ENCODE measurements at places on chromosomes 3 and 15. TPM values are rescaled to one million over a fixed set of nuclear protein-coding genes. Genes with fewer than 3 reads are reported as not detected.

ITGA11 gene
- 3.4 TPM for total RNA-seq

ZDHHC23 gene
- total RNA-seq, result 3.5 TPM

MORF4L1 gene
- 289 TPM for total RNA-seq

TMOD2 gene
- total RNA-seq, result 1.0 TPM

ZNF280D gene
- total RNA-seq, result 45.5 TPM

TMEM212 gene
- total RNA-seq, result not detected

GOLGA6L7 gene
- not detected for total RNA-seq

SPTSSB gene
- total RNA-seq, result not detected

P2RY13 gene
- total RNA-seq, result 0.16 TPM

SKOR1 gene
- 0.13 TPM for total RNA-seq

IL17RD gene
- total RNA-seq, result 0.53 TPM

GRCh38 chr15:50549326-50549725, 2.9 kb upstream of the USP50 start:
- DNase-seq, result no peak

- no peak for DNase-seq
Measured at GRCh38 chr3:182755712-182756111, 37.6 kb upstream of the ATP11B start.

GRCh38 chr3:72690629-72691028, 157.6 kb downstream of the SHQ1 start:
- no peak for DNase-seq

- DNase-seq, result no peak
Measured at GRCh38 chr15:63366451-63366850, 15.2 kb downstream of the CA12 start.

DNA sequence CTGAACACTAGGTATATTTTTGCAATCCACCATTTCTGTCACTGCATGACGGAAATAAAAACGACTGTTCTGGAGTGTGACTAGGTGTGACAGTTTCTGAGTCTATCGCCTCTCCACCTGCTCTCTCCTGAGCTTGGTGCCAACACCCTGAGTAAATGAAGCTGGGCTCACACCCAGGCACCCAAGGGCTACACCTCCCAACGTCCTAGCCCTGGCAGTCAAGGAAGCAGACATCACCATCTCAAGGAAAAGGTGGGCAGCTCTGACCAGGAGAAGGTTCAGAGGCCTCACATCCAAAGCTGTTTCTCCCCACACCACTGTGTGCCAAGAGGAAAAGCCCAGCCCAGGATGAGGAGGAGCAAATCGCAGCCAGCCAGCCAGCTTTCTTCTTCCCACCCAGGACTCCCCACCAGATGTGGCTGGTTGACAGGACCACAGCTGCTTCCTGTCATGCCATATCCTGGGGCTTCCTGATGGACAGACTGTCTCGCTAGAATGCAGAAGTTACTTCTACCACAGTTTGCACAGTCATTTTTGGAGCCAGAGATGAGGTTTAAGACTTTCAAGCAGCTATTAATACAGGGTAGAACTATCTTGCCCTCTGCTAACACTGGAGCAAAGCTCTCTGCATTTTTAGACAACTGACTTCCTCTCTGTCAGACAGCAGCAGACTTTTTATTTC, 3.3 kb downstream of the SCAMP2 start:
- DNase-seq, result peak; percentile 54

- DNase-seq, result no peak
Measured at GRCh38 chr15:59326856-59327255, 45.8 kb downstream of the MYO1E start.

DNA sequence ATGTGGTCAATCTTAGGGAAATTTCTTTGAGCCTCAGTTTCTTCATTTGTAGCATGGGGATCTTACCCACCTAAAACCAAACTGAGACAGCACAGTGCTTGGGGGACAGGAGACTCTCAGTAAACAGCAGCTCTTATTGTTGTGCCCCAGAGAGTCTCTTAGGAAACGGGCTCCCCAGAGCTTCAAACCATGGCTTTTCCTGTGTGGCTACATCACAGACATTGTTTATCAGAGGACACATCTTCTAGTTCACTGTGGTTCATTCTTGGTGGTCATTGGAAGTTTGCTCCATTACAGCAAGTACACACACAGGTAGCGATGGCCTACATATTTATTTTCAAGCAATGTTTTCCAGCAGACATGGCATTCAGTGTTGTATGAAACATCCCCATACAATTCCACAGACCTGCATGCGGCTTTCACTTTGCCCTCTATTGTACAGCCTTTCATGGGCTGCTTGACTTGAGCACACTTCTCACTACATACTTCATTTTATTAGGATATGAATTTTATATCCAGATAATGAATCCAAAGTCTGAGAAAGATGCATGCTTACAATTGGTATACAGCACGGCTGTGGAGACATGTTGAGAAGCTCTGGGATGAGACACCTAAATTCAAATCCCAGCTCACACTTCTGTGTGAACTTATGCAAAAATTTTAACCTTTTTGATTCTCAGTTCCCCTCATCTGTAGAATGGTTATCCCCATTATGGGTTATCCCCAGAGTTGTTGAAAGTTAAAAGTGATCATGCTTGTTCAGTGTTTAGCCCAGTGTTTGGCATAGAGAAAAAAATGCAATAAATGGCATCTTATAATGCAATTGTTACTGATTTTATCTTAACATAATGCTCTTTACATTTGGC, 84.8 kb upstream of the ICE2 start:
- DNase-seq, result no peak

DNA sequence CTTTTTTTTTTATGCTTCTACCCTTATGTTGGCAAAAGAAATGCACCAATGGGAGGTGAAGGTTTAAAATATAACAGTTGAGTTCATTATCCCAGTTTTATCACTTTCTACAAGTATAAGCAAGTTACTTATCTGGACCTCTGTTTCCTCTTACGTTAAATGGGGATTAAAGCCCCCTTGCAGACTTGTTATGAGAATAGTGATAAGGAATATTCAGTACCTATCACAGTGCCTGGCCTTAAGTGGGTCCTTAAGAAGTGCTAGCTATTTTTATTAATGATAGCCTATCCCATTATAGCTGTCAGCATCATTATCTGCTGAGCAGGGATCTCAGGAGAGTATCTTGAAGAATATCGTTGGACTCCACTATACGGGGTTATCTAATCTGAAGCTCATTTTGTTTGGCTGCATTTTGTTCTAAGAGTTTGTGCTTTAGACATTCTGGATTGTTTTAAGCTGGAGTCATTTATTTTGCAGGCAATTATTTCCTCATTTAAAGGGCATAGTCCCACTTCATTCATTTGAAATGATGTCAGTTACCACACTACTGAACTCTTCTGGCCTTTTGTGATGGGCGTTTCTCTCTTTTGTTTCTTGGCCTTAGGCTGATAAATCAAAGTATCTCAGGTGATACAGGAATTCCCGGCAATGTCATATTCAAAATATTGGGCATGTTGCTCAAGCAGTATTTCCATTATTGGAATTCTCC, 28.8 kb downstream of the RAB8B start:
- no peak for DNase-seq

DNA sequence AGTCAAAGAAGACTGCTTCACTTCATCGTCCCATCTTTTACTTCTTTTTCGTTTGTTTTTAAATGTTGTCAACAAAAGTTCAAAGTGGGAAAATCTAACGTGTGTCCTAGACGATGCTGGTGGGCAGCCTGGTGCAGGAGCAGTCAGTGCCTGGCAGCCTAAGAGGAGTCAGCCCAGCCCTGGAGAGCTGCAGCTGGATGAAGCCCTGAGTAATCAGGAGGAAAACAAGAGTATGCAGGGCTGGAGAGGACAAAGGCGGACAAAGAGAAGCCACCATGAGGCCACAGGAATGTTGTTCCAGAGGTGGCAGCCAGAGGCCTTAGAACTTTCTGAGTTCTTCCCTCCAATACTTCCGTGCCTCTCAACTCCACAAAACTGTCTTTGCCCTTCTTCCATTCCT, 5.7 kb downstream of the ADAMTS17 start:
- no peak for DNase-seq

GRCh38 chr3:59809710-59810444, 760.1 kb upstream of the CFAP20DC start:
- no peak for DNase-seq

DNA sequence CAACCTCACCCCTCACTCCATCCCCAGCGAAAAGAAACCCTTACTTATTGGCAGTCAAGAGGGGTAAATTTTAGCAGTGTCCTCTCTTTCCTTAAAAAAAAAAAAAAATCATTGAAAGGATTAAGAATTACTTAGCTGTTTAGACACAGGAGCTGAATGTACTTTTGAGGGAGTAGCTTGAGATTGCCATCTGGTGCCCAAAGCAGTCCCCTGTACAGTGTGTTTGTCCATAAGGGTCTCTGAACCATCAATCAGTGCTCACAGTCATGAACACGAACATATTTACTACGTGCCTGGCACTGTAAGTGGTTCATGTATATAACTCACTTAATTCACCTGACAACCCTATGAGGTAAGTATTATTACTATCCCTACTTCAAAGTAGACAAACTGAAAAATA, 463.5 kb downstream of the RAP2B start:
- no peak for DNase-seq

DNA sequence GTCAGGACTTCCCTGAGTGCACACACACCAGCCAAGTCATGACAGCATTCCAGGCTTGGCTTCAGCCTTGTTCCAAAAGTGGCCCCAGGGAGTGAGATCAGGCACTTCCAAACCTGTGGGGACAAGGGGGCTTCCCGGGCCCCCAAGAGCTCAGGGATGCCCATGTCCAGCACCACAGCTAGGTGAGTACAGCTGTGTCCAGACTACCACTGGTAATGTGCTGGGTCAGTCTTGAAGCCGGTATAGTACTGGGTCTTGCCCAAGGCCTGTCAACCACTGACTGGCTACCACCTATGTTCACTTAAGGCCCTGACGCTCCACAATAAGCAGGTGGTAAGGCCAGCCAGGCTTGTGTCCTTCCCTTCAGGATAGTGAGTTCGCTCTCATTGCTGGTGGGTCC, 249.3 kb downstream of the UNC13C start:
- DNase-seq, result no peak

- DNase-seq, result no peak
Measured at GRCh38 chr3:34258271-34258998, 460.0 kb downstream of the PDCD6IP start.

GRCh38 chr3:16066545-16066944, 107.9 kb upstream of the GALNT15 start:
- no peak for DNase-seq

Data from gastrocnemius medialis (tissue), 4 donors.